ENCODE measurements at places on chromosomes 11 and 22.

DNA sequence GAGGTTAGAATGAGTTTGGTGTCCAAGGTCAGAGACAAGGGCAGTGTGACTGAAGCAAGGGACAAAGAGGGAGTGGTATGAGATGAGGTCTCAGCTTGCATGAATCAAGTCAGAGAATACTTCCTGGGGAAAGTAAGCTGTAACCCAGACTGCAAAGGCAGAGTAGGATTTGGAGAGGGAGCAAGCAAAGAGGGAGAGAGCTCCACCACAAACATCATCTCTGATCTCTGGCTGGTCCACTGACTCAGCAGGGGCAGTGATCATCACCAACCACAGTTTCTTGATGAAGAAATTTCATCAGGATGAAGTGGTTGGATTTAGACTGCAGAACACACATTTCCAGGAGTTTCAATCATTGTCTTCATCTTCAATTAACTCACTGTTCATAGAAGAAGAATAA is 54.9 kb upstream of the HMGXB4 start:
- DNase-seq: no peak

DNA sequence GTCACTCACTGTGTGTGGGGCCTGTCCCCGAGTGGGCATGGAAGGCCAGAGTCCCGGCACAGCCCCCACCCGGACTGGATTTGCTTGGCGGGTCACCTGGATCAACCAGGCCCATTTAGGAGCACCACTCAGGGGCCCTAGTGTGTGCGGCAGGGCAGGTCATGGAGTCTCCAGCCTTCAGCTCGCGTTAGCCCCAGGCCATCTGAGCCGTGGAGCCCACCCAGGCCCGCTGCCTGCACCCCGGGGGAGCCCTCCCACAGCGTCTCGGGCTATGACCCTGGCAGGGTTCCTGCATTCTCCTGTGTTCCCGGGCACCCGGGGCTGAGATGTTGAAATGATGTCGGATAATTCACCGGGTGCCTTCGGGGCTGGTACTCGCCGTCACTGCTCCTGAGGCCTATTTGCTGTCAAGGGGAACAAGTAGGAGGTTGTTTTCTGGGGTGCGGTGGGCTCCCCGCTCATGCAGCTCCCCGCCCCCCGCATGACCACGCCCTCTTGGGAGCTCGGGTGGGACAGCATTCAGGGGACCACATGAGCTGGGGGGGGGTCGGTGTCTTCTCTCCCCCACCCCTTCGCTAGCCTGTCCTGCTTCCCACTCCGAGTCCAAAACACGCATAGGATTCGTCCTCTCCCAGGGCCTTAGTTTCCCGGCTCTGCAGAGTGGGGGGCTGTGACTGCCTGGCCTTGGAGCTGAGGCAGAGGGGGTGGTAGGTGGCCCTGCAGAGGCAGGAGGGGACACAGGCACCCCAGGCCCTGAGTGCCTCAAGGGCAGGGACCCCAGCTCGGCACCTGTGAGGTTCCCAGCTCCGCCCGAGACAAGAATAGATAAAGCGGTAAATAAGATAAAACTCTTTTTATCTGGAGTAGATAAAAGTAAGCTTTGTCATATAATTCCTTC is 77.2 kb downstream of the KCNQ1 start:
- no peak for DNase-seq

DNA sequence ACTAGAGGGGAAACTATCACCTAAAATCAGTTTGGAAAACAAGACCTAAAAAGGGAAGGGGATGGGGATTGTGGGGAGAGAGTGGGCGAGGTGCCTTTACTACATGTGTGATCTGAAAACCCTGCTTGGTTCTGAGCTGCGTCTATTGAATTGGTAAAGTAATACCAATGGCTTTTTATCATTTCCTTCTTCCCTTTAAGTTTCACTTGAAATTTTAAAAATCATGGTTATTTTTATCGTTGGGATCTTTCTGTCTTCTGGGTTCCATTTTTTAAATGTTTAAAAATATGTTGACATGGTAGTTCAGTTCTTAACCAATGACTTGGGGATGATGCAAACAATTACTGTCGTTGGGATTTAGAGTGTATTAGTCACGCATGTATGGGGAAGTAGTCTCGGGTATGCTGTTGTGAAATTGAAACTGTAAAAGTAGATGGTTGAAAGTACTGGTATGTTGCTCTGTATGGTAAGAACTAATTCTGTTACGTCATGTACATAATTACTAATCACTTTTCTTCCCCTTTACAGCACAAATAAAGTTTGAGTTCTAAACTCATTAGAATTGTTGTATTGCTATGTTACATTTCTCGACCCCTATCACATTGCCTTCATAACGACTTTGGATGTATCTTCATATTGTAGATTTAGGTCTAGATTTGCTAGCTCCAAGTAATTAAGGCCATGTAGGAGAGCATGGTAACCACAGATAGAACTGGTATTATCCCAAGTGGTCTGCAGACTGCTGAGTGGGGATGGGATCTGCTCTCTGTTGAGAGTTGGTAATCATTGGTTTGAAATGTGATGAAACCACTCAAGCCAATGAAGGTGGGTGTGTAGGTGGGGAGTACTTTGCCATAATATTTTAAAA is 3.6 kb downstream of the NEAT1 start:
- peak; percentile 88 for DNase-seq

GRCh38 chr11:129888451-129888850 is 6.9 kb downstream of the NFRKB start:
- DNase-seq: peak; percentile 33

- no peak for DNase-seq
Observed at GRCh38 chr11:12757416-12757815, 83.2 kb downstream of the TEAD1 start.

- no peak for DNase-seq
Observed at GRCh38 chr11:45322111-45322705, 36.1 kb upstream of the SYT13 start.

DNA sequence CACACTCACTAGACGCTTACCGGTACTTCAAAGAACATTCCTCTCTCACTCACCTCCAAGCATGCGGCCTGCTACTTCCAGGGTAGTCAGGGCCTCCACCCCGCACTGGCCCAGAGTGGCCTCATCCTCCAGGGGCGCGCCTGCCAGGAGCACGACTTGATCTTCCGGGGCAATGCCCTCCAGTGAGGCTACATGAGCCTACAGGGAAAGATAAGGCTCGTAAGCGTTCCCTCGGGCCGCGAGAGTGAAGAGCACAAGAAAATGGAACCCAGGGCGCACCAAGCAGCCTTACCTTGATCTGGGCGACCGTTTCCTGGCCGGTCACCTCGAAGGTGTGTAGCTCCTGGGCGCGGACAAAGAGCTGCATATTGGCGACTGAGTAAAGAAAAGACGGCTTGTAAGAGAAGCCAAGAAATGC is 478 bp downstream of the FAU start:
- DNase-seq: peak; percentile 53

DNA sequence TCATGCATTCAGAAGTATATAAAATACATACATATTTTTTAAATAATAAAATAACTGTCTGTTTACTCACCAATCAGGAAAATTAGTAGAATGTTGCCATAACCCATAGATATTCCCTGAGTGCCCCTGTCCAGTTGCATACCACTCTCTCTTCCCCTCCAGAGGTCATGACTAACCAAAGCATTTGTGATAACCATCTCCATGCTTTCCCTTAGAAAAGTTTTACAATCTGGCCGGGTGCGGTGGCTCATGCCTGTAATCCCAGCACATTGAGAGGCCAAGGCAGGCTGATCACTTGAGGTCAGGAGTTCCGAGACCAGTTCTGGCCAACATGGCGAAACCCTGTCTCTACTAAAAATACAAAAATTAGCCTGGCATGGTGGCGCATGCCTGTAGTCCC is 33.2 kb upstream of the LDHA start:
- no peak for DNase-seq

GRCh38 chr22:27065279-27065678 is 407.9 kb downstream of the MIAT start:
- no peak for DNase-seq

DNA sequence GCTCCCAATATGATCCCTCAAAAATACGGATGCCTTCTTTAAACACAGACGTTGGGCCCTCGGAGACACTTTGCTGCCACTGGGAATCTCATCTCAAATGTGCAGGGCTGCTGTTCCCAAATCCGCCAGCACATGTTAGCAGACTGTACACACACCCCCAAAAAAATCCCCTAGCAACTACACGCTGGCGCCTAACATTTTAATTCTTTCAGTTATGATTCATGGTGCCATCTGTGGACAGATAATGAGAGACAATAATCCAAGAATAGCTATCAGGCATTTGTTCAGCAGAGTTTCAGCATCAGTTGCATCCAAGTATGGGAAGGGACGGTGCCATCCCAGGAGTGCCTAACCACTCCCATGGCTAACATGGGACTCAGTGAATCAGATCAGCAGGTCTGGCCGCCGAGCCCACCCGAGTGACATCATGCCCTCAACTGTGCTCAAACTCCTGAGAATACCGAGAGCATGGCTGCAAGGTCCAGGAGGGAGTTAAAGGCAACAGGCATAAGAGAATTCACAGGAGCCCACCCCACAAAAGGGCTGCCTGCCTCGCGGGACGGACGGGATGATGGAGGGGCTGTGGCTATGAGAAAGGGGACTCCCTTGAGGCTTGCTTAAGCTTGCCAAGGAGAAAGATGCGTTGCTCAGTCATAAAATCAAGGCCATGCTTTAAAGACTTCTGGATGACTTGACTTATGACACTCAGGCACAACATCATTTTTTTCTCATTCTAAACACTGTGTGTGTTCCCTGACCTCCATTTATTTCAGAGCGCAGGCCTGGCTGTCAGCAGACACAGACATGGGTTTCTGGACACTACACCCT is 337.0 kb downstream of the SHANK2 start:
- no peak for DNase-seq

- DNase-seq: no peak
Observed at GRCh38 chr11:43806976-43807375, 73.7 kb upstream of the ALKBH3 start.

DNA sequence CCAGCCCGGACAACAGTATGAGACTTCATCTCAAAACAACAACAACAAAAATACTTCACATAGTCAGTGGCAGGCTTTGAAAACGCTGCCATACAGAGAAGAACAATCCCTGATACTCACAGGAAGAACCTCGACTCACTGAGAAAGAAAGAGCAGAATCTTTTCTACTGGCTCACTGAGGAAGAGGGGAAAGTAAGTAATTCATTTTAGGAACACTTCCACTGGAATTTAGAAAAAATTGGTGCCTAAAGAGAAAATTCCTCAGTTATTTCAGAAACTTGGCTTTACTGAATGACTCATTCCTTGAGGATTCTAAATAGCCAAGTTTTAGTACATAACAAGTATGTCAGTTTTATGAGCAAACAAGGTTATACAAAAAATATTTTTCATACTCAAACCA is 12.3 kb downstream of the NARS2 start:
- no peak for DNase-seq

DNA sequence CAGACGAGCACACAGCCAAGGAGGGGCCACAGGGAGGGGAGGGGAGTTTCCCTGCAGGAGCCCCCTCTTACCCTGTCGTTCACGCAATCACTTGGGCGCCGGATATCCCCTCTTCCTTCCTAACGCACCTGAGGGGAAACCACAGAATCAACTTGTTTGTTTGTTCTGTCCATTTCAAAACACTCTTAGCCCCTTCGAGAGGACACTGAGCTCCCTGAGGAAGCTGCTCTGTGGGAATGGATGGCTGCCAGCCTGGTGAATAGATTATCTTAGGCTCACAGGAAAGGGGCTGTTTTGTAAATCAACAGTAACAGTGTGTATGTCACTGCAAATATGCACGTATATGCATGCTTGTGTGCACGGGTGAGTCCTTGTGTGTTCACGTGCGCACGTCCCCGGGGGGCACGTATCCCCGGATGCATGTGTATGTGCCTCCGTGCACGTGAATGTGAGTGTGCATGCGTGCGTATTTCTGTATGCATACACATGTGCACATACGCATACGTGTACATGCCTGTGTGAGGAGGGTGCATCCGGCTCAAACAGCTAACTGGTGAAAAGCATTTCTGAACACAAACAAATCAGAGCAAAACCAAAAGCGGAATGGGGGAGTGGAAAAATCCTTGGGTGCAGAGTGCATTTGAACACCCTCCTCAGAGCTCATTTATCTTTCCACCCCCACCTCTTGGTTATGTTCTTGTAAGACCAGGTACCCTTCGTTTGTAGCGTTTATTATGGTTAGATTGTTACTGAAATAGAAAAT is 7.2 kb downstream of the ARSA start:
- DNase-seq: peak; percentile 74

DNA sequence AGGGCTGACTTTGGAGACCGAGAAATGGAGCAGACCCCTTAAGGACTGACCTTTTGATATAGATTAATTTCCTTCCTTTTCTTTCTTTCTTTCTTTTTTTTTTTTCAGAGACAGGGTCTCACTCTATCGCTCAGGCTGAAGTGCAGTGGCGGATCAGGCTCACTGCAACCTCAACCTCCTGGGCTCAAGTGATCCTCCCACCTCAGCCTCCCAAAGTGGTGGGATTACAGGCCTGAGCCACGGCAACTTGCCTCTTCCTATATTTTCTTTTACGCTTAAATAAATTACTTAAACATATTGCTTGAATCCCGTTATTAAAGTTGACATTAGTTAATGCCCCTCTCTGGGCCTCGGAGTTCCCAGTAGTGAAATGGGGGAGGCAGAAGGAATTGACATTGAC is 350 bp upstream of the KCTD14 start:
- no peak for DNase-seq

DNA sequence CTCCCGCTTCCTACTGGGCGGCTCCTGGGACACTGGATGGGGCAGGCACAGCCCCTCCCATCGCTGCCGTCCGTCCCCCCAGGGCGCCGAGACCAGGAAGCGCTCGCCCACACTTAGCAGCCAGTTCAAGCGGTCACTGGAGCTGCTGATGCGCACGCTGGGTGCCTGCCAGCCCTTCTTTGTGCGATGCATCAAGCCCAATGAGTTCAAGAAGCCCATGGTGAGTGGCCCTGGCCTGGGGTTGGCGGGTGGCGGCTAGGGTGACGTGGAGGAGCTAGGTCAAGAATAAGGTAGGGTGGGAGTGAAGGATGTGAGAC is 44.6 kb downstream of the MYO7A start:
- DNase-seq: no peak

- no peak for DNase-seq
Observed at GRCh38 chr11:44912270-44912987, 38.3 kb downstream of the TP53I11 start.

DNA sequence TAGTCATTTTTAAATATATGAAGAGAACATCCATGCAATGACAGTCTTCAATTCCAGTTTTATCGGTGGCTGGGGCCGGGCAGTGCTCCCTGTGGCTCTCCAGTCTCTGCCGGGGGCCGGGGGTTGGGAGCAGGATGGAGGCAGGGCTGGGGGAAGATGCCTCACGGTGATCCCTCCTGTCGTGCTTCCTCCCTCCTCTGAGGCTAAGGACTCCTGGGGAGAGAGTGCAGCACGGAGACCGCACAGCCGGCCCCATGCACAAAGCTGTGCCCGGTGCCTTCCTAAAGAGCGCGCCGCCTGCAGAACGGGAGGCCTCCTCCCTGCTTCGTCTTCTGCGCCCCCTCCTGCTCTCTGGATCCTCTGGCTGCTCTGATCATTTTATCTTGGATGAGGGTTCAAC is 20.5 kb downstream of the GAL start:
- DNase-seq: no peak

DNA sequence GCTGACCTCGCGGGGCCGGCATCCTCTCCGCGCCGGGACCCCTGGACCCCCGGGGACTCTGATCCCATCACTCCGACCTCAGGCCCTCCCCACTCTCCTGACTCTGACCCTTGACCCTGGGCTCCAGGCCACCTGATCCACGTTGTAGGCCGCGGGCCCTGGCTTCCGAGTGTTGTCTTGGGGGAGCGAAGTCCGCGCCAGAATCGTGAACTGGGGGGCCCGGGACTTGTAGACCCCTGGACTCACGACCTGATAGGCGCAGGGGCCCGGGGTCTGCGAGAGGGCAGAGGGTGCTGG is 716 bp upstream of the TYMP start:
- no peak for DNase-seq

- DNase-seq: no peak
Observed at GRCh38 chr11:92376146-92376599, 151.6 kb downstream of the FAT3 start.

- DNase-seq: no peak
Observed at GRCh38 chr22:40056559-40056958, 61.8 kb downstream of the FAM83F start.
